Osteocyte (in vitro differentiated cells): ENCODE measurements at places on chromosomes 11 and 22. TPM values are rescaled to one million over a fixed set of nuclear protein-coding genes. Genes with fewer than 3 reads are reported as not detected.

- DNase-seq = peak; percentile 92
Observed at GRCh38 chr11:111841370-111842053, 29.9 kb downstream of the ALG9 start.

GRCh38 chr11:15972838-15973237 is 383.5 kb downstream of the SOX6 start:
- DNase-seq = no peak

DNA sequence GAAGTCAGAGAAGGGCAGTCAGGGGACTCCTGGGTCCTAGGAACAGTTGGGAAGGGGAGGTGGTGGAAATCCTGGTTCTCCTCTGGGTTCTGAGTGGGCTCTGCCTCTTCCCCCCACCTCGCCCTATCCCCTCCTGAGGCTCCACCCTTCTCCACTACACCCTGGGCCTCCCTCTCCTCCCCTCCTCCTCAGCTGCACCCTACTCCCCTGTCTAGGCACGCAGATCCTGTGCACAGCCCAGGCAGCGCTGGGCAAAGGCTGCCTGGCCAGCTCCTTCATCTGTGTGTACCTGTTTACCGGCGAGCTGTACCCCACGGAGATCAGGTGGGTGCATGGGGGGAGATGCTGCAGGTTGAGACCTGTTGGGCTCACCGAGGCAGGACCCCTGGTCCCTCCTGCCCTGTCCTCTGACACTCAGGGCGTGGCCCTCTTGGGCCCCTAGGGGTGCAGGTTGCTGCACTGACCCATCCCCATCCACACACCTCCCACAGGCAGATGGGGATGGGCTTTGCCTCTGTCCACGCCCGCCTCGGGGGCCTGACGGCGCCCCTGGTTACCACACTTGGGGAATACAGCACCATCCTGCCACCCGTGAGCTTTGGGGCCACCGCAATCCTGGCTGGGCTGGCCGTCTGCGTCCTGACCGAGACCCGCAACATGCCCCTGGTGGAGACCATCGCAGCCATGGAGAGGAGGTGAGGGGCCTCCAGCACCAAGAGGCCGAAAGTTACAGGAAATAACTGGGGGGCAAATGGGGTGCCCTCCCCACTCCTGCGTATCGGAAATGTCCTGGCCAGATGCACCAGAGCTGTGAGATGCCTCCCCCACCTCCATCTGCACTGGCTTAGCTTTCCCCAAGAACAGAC is 25.3 kb upstream of the POLA2 start:
- no peak for DNase-seq

GRCh38 chr11:36447947-36448346 is 62.1 kb downstream of the TRAF6 start:
- no peak for DNase-seq

Gene SLC22A6
- not detected in 2 replicates for total RNA-seq
